T-helper 9 cell (primary cell): ENCODE measurements at places on chromosomes 16 and 17.

DNA sequence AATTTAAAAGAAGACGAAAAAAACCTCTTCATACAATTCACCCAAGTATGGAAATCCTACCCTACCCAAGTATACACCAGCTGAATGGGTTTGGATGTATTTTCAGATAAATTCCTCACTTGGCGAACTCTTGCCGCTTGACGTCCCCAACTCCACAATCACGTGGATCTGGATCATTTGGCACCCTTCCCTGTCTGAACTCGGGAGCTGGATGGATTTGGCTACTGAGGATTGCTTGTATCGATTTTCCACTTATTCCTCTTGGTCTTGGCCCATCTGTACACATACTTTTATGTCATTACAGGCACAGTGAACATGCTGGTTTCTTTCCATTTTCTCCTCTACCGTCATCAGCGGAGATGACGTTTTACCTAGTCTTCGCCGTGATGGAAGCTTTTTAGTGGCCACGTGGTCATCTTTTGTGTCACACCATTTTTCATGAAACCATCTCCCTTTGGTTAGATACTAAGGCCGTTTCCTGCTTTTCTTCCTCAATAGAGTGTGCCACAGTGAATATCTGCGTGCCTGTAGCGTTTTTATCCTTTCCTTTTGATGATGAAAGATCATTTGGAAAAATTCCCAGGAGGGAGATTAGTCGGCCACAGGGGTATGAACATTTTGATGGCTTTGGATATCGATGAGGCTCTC is 47.1 kb downstream of the CMIP start:
- no peak for DNase-seq

DNA sequence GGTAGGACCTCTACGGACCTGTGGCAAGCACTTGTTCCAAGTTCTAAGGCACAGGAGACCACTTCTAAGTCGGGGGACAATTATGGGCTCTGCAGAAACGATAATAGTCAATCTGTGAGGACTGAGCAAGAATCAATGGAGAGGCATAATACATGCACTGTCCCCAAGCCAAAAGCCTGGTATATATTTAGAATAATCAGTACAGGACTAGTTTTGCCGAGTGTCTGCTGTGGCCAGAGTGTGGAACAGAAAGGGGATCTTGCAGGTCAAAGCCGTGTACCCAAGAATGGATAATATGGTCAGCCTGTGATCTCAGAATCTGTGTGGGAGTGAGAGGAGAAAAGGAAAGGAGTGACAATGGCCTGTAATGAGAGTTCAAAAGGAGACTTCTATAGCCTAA is 80.2 kb upstream of the GNAO1 start:
- no peak for DNase-seq

DNA sequence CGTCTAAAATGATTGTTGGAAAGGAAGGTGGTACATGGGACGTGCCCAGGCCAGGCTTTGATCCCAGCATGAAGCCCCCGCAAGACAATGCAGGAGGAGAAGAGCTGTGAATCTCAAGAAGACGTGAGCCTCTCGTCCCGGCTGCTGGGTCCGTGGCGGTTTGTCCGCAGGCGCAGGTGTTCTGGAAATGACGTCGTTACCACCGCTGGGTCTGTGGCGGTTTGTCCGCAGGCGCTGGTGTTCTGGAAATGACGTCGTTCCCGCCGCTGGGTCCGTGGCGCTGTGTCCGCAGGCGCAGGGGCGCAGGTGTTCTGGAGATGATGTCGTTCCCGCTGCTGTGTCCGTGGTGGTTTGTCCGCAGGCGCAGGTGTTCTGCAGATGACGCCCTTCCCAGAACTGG is 14.1 kb downstream of the SPG7 start:
- no peak for DNase-seq

DNA sequence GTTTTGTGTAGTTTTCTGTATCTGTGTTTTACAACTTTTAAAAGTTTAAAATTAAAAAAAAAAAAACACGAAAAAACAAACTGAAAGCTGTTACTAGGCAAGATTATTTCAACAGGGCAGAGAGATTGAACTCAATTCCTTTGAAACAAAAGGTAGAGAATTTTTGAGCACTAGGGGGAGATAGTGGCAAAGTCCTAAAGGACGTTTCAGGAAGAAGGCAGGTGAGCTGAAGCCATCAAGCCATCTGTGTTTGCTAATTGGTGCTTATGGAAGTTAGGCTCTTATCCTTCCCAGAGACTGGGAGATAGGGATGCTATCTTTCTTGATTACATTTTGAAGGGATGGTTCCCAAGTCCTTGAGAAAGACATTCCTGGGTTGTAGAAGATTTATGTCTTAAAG is 70.6 kb upstream of the CLEC3A start:
- no peak for DNase-seq

GRCh38 chr17:29761040-29761761 is 138.5 kb upstream of the CORO6 start:
- DNase-seq = peak; percentile 85

GRCh38 chr17:34174496-34174895 is 80.6 kb upstream of the CCL2 start:
- DNase-seq = no peak

DNA sequence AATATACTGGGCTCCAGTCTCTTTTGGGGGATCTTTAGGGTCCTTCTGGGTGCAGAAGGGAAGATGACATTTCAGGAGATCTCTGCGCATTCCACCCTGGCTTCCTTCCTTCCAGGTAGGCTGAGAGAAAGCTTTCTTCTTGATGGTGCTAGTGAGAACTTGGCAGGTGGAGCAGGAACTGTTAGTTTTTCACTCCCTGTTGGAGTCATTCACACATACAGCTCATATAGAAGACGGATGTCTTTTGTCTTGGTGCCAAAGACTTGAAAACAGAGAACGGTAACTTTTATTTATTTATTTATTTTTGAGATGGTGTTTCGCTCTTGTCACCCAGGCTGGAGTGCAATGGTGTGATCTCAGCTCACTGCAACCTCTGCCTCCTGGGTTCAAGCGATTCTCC is 43.9 kb downstream of the PITPNC1 start:
- no peak for DNase-seq

DNA sequence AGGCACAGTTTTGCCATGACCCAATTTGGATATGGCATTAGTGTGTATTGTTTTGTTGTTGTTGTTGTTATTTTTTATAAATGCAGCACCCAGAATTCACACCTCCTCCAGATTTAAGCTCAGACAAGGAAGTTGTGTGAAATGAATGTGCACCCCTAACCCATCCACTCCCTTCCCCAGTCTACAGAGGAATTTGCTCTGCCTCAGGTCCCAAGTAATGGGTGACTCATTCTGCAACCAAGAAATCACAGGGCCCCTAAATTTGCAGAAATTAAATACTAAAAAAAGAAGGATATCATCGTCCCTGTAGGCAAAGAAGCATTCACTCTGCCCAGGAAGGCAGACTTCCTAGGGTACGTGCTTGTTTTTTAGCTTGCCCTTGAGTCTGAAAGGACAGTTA is 62.3 kb downstream of the CLEC16A start:
- no peak for DNase-seq

DNA sequence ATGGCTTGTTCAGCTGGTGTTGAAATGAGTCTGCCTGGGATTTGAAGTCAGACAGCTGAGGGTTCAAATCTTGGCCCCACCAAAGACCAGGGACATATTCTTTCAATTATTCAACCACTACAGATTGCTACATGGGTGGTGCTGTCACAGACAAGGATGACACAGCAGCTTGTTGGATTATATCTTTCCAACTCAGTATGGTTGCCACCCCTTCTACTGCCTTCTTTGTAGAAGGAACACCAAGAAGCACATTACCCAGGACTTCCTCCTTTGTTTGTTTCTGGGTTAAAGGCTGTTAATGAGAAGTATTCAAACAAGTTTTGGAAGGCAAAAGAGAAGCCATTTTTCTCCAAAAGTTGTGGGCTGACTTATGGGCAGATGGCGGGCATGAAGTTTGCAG is 78.6 kb downstream of the COPRS start:
- no peak for DNase-seq

- peak; percentile 53 for DNase-seq
Measured at GRCh38 chr17:2337544-2338314, 428 bp downstream of the SGSM2 start.

GRCh38 chr17:46883871-46884520 is 32.6 kb downstream of the WNT9B start:
- no peak for DNase-seq

GRCh38 chr16:19935694-19936093 is 51.0 kb upstream of the GPRC5B start:
- no peak for DNase-seq

GRCh38 chr17:8489841-8490240 is 54.2 kb downstream of the NDEL1 start:
- DNase-seq = no peak
